A375 (cell line): ENCODE measurements at places on chromosomes 13 and 19. TPM values are rescaled to one million over a fixed set of nuclear protein-coding genes. Genes with fewer than 3 reads are reported as not detected.

The FGF14 gene
- 0.04 and 0.40 TPM in 2 replicates for total RNA-seq

The PRODH2 gene
- total RNA-seq: not detected in 2 replicates

The ITPKC gene
- 10.1 and 12.3 TPM in 2 replicates for total RNA-seq

The JOSD2 gene
- 42.8 and 58.6 TPM in 2 replicates for total RNA-seq

The ZNF418 gene
- total RNA-seq: 4.6 and 5.4 TPM in 2 replicates

The KLF12 gene
- total RNA-seq: 5.3 and 5.7 TPM in 2 replicates

The TFDP1 gene
- 98.3 and 103 TPM in 2 replicates for total RNA-seq

The COG3 gene
- 52.4 and 65.5 TPM in 2 replicates for total RNA-seq

The SERTM1 gene
- total RNA-seq: 0.11 TPM in 1 of 2 replicates, not detected in the other

The TM9SF2 gene
- 58.2 and 58.6 TPM in 2 replicates for total RNA-seq

The C19orf67 gene
- not detected in 2 replicates for total RNA-seq

The ZNF544 gene
- total RNA-seq: 59.9 and 84.8 TPM in 2 replicates

The KLHL1 gene
- 0.03 TPM in 1 of 2 replicates, not detected in the other for total RNA-seq

The TUBA3C gene
- not detected in 2 replicates for total RNA-seq

The SLC8A2 gene
- not detected in 2 replicates for total RNA-seq

The PSG2 gene
- total RNA-seq: not detected in 2 replicates

The LILRB4 gene
- total RNA-seq: not detected in 2 replicates

The DMKN gene
- 16.5 and 24.2 TPM in 2 replicates for total RNA-seq

The KIR2DL3 gene
- not detected in 2 replicates for total RNA-seq

The FCGBP gene
- total RNA-seq: 0.15 and 0.19 TPM in 2 replicates

The PGLYRP2 gene
- total RNA-seq: not detected in 2 replicates

The ZNF560 gene
- total RNA-seq: 1.4 and 3.7 TPM in 2 replicates

The FGF22 gene
- total RNA-seq: 0.91 and 1.0 TPM in 2 replicates

The PALM3 gene
- total RNA-seq: 1.1 TPM in 2 replicates

The TYK2 gene
- 141 and 161 TPM in 2 replicates for total RNA-seq

The IGFL1 gene
- not detected in 2 replicates for total RNA-seq

The CLEC17A gene
- total RNA-seq: 0.21 TPM in 1 of 2 replicates, not detected in the other

The ATP1A3 gene
- total RNA-seq: not detected in 2 replicates

The COLGALT1 gene
- 102 and 106 TPM in 2 replicates for total RNA-seq

The PTH2 gene
- total RNA-seq: not detected in 2 replicates
